ENCODE measurements at places on chromosomes 1 and 21.
A peak's percentile ranks its signal among the peaks of the same experiment; 100 is the strongest.

DNA sequence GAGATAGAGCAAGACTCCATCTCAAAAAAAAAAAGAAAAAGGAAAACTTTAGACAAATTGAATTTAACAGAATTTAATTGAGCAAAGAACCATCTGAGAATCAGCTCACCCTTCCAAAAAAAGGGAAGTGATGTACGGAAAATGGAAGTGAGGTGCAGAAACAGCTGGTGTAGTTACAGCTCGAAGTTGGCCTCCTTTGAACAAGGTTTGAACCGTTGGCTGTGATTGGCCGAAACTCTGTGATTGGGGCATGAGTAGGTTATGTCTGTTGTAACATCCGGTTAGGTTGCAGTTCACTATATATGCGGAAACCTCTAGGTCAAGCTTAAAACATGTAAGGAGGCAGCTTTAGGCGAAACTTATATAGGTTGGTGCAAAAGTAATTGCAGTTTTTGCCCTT lies 97.9 kb upstream of the KIF26B start:
- DNase-seq = no peak

DNA sequence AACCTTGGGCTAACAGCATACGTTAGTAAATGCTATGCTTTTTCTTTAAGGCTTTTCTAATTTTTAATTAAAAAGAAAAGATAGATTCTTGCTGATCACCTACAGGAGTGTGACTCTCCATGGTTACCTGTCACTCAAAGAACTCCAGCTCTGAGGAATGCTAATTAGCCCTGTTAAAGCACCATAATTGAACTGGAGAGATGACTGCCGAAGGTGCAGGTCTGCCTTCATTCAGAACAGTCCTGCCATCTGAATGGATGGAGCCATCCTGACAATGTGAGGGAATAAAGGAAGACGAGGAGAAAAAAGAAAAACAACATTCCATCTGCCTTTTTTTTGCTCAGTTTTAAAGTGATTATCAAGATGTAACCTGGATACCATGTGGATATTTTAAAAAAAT lies 94.6 kb downstream of the ATP6V1G3 start:
- no peak for DNase-seq

DNA sequence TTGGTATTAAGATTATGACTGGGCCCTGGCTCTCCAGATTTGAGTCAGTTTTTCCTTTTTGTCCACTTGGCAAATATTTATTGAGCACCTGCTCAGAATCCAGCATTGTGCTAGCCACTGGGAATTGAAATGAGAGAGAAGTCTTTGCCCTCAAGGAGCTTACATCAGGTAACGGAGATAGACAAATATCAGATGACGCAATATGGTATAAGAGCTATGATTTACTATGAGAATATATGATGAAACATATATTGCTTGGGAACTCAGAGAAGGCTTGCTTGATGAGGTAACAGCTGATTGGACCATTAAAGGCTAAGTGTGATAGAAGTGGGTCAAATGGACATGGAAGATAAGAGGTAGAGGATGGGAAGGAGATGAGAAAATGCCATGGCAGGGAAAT lies 41.0 kb upstream of the GPR88 start:
- DNase-seq = no peak

- no peak for DNase-seq
Observed at GRCh38 chr1:53618500-53619366, 120.2 kb downstream of the GLIS1 start.

DNA sequence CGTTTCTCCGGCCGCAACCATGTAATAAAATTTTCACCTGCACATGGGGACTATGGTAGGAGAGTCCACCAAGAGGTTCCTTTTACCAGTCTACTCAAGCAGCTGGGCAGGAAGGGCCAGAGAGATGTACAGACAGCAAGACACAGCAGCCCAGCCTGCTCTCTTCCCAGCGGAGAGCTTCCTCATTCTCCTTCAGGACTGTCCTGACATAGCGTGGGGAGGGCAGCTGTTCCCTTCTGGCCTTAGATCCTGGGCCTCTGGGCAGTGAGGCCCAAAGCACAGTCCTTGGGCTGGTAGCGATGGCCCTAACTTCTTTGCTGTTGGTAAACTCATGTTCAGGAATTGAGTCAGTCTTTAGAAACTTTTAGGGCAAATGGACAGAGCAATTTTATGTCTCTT lies 89.1 kb downstream of the BCAR3 start:
- no peak for DNase-seq

GRCh38 chr1:20154301-20154831 lies 15.2 kb downstream of the PLA2G2F start:
- no peak for DNase-seq

- DNase-seq = no peak
Observed at GRCh38 chr1:230328342-230329015, 97.7 kb downstream of the PGBD5 start.

GRCh38 chr1:93673163-93673829 lies 8.3 kb downstream of the BCAR3 start:
- DNase-seq = no peak

DNA sequence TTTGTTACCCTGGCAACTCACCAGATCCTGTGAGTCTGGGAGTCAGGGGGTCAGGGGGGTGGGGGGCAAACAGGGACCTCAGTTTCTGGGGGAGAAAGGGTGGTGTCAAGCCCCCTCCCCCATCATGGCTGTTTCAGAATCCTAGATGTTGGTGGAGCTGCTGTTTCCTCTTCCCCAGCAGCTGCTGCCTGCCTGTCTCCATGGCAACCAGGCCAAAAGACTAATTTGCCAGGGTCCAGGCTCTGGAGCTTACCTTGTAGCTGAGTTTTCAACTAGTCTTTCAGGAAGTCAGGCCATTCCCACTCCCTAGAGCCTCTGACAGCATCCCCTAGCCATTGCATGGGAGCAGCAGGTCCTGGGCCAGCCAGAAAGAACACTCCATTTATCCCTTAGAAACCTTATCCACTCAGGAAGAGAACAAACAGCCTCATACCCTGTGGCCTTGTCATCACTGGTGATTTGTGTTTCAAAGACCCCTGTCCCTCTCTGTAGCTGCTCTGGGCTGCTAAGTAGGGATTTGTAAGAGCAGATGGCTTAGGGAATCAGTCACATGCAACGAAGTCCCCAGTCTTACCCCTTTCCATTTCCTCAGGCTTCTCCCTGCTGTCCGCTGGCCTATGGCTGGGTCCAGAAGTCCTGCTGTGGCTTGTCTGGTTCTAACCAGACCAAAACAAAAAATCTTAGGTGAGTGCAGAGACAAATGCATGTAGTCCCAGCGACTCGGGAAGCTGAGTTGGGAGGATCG lies 21.5 kb upstream of the STMN1 start:
- DNase-seq = no peak

DNA sequence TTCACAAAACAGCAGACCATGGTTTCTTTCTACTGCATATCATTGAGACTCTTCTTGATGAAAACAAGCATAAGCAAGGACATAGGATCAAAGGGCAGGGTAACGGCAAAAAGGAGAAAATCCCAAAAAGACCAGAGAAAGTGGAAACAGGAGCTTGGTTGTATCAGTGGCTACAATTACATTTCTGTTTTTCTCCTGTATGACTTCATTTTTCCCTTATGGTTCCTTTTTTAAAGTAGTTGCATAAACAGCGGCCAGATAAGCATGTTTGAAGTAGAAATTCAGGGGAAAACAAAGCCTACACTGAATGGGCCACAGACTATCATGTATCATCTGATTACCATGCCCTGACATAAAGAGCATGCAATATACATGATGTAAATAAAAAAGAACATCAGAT lies 4.6 kb downstream of the EGLN1 start:
- DNase-seq = no peak

DNA sequence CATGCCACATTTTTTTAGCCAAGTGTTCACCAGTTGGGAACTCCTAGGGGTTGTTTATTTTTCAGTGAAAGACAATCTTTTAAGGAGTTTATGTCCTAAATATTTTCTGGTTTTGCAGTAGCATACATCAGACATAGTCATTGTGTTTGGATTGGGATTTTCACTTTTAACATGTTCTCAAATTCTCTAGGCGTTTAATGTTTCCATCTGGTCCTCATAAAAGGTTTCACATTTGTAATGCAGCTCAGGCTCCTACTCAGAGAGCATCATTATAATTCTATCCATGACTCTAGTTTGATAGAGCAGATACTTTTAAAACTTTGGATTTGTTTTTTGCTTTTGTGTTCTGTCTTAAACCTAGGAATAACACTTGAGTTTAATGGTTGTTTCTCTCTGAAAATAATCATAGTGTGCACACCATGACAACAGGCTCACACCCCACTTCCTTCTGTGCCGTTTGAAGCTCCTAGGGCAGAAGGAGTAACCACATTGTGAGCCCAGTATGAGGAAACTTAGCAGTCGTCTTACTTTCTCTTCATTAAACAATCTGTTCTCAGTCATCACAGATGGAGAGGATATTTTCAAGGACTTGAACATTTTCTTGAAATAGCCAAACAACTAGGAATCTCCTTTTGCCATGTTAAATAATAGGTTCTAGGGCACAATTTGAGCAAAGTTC lies 219.6 kb downstream of the PDE4B start:
- DNase-seq = peak; percentile 38

GRCh38 chr1:28309702-28310101 lies 19.1 kb upstream of the MED18 start:
- DNase-seq = no peak

GRCh38 chr1:232174306-232174705 lies 455.6 kb downstream of the SIPA1L2 start:
- DNase-seq = no peak

DNA sequence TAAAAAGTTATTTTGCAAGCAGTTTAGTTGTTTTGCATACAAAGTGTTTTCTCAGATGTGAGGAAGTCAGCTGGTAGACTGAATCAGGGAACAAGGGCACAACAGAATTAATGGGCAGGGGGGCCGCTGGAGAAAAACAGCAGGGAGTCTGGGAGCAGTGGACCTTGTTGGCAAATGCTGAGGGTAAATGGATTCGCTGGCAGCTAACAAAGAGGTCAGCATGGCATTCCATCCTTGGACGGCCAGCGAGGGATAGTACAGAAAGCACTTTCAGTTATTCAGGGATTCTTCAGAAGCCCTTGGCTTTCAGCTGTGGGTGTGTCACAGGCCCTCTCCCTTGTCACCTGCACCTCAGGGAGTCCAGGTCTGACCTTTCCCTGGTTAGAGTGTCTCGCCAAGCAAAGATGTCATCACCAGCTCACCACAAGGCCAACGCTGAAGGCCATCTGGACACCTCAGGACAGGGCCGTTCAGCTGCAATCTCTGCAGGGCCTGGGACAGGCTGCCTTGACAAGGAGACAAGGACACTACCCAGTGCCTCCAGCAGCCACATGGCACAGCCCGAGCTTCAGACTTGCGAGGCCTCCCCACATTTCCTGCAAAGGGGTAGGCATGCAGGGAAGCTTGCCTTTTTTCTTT lies 90.4 kb downstream of the KCNN3 start:
- peak; percentile 51 for DNase-seq

DNA sequence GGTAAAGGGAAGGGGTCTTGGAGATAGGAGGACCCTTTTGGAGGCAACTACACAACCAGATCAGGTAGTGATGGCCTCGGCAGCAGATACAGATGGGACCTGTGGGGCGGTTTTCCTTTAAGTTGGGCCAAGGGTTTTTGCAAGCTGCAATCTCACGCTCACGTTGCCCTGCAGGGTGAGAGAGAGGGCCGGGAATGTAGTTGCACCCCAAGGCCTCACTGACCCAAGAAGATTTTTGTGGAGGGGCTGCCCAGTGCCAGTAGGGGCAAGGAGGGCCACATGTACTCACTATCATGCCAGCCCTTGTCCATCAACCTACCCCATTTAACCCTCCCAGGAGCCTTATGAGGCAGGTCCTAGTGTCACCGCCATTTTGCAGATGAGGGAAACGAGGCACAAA lies 57.7 kb upstream of the SELENON start:
- DNase-seq = no peak

- no peak for DNase-seq
Observed at GRCh38 chr21:14675774-14676530, 129.8 kb upstream of the SAMSN1 start.

DNA sequence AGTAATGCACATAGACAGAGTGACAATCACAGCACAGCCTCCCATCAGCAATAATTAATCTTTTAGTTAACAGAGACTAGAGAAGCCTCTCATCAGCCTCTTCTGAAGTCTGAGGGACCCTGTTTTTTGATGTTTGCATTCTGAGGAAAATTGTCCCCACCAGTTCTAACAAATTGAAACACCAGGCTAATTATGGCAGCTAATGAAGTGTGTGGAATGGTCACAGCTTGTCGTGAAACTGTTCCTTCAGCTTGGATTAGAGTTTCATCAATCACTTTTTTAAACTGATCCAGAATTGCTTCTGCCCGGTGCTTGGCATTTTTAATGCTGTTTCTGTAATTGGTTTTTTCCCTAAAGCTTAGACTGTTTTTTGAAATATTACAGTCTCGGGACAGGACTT lies 208.0 kb downstream of the SPATA17 start:
- peak; percentile 76 for DNase-seq

- no peak for DNase-seq
Observed at GRCh38 chr1:17118706-17119075, 560 bp downstream of the PADI2 start.

GRCh38 chr1:227913764-227914721 lies 33.7 kb downstream of the WNT9A start:
- peak; percentile 80 for DNase-seq

DNA sequence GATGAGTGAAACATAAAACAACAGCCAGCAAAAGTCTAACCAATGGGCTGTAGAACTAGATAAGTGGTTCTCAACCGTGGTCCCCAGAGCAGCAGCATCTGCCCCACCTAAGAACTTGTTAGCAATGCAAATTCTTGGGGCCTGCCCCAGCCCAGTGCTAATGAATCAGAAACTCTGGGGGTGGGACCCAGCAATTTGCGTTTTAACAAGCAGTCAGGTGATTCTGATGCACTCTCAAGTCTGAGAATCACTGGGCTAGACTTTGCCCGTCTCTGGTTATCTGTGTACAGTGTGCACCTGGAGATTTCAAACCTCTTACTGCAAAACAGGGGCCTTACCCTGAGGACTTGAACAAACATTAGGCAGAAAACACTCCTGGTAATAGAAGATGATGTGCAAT lies 66.5 kb downstream of the PLXNA2 start:
- DNase-seq = no peak

DNA sequence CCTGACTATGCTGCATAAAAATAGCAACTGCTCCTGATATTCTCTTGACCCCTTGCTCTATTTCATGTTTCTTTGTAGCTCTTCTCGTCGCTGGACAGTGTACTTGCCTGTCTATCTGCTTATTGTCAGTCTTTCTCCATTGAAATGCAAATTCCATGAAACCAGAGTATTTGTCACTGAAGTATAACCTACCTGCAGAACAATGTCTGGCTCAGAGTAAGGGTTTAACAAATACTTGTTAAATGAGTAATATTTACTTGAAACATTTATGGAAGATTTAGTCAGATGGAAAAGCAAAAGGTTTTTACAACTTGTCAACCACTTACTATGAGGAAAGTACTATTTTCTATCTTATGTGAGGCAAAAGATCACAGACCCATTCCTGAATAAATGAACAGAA lies 19.9 kb upstream of the ERICH3 start:
- no peak for DNase-seq

DNA sequence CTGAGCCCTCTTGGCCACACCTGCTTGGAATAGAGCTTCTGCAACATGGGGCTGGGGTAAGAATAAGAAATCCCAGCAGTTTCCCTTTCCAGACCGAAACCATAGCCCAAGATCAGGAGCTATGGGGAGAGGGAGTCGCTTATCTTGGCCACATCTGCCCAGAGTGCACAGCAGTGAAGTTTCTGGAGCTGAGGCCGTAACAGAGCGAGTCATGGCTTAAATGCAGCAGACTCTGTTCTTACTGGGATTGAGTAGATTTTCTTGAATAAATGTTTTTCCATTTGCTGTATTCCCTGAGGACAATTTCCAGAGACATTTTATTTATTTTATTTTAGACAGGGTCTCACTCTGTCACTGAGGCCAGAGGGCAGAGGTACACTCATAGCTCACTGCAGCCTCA lies 33.5 kb downstream of the CFAP57 start:
- no peak for DNase-seq
